GM23338 (cell line): ENCODE measurements at places on chromosomes 7 and 10. TPM values are rescaled to one million over a fixed set of nuclear protein-coding genes. Genes with fewer than 3 reads are reported as not detected.

The YWHAG gene
- 82.2 and 97.0 TPM in 2 replicates for polyA plus RNA-seq

GRCh38 chr7:6433784-6434615, 13.8 kb downstream of the DAGLB start:
- no peak for DNase-seq
- H3K27me3 ChIP-seq, result no peaks in the 10 kb centered on the region
- no peak overlapping the region for H3K4me3 ChIP-seq
- H3K4me1 ChIP-seq, result peaks cover 5% of the 10 kb centered on the region; the same call in 1 of the 2 replicates
- H3K27ac ChIP-seq, result no peak overlapping the region

- H3K27me3 ChIP-seq, result no peaks in the 10 kb centered on the region
- H3K36me3 ChIP-seq, result no peaks in the 10 kb centered on the region
- H3K4me1 ChIP-seq, result no peaks in the 10 kb centered on the region
- no peak overlapping the region for H3K27ac ChIP-seq
These were observed 60.8 kb upstream of the NAMPT start for GRCh38 chr7:106345421-106346166.

DNA sequence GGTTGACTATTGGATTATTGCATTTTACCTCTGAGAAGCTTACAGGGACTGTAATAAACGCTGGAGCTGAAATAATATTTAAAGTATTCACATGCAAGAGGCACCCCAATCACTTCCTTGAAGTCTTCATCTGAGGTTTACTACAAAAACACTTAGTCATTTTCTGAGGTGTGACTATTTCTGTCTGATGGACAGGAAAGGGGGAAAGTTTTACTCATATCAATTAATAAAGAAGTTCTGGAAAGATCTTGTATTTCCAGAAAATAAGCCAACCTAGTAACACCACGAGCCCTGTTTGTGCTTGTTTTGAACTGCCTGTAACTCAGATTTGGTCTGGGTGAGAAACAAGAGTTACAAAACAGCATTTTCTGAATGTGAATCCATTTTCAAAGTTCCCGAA, 63.9 kb upstream of the PRKCQ start:
- no peaks in the 10 kb centered on the region for H3K27me3 ChIP-seq
- no peak overlapping the region for H3K27ac ChIP-seq
- no peak overlapping the region for H3K4me3 ChIP-seq
- peaks cover 12% of the 10 kb centered on the region for H3K4me1 ChIP-seq
- no peaks in the 10 kb centered on the region for H3K36me3 ChIP-seq
- DNase-seq, result no peak

The SYPL1 gene
- polyA plus RNA-seq, result 39.0 and 39.3 TPM in 2 replicates

- H3K4me1 ChIP-seq, result no peaks in the 10 kb centered on the region
- no peak overlapping the region for H3K4me3 ChIP-seq
- DNase-seq, result peak; percentile 60
These were observed 49.6 kb upstream of the GPR158 start for GRCh38 chr10:25125201-25125611.

- H3K4me1 ChIP-seq, result peaks cover 4% of the 10 kb centered on the region
- no peak for DNase-seq
- H3K4me3 ChIP-seq, result no peak overlapping the region
- no peak overlapping the region for H3K27ac ChIP-seq
- no peaks in the 10 kb centered on the region for H3K27me3 ChIP-seq
These were observed 215.7 kb downstream of the SNX10 start for GRCh38 chr7:26507108-26507987.

The POLR1F gene
- polyA plus RNA-seq, result 89.3 and 99.9 TPM in 2 replicates

- no peak for DNase-seq
- H3K4me1 ChIP-seq, result peaks cover 6% of the 10 kb centered on the region; the same call in 1 of the 2 replicates
- no peaks in the 10 kb centered on the region for H3K27me3 ChIP-seq
- no peak overlapping the region for H3K4me3 ChIP-seq
These were observed 401.1 kb upstream of the NFE2L3 start for GRCh38 chr7:25750744-25751508.

The ADAMTS14 gene
- 1.5 and 1.9 TPM in 2 replicates for polyA plus RNA-seq

GRCh38 chr10:33660329-33660728, 325.9 kb upstream of the NRP1 start:
- H3K36me3 ChIP-seq, result no peaks in the 10 kb centered on the region; the same call in 1 of the 2 replicates
- H3K4me1 ChIP-seq, result peaks cover 23% of the 10 kb centered on the region
- no peaks in the 10 kb centered on the region for H3K27me3 ChIP-seq
- DNase-seq, result peak; percentile 40

- no peaks in the 10 kb centered on the region for H3K27me3 ChIP-seq
- DNase-seq, result peak; percentile 60
- H3K4me3 ChIP-seq, result no peak overlapping the region
- no peaks in the 10 kb centered on the region for H3K36me3 ChIP-seq
These were observed 17.0 kb upstream of the ECHDC3 start for GRCh38 chr10:11724938-11725776.

GRCh38 chr7:461453-462172, 58.0 kb downstream of the PDGFA start:
- no peaks in the 10 kb centered on the region for H3K4me1 ChIP-seq
- no peak overlapping the region for H3K27ac ChIP-seq
- H3K36me3 ChIP-seq, result no peaks in the 10 kb centered on the region
- H3K4me3 ChIP-seq, result no peak overlapping the region
- H3K27me3 ChIP-seq, result no peaks in the 10 kb centered on the region

DNA sequence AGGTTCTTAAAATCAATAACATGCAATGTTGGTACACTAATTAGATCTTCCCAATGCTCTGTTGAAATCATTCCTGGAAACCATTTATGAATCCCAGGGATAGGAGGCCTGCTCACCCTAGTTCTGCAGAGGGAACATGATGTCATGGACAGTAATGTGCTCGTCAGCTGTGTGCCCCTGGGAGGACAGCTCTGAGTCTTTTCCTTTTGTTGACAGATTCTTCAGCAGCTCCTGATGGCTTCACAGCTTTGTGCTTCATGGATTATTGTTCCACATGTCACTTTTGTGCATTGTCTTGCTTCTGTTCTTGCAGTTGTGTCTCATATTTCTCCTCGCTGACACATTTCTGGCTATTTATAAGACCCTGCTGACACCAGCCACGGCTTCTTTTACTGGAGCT, 367.5 kb downstream of the CCSER2 start:
- no peaks in the 10 kb centered on the region for H3K36me3 ChIP-seq
- H3K4me3 ChIP-seq, result no peak overlapping the region
- H3K27me3 ChIP-seq, result no peaks in the 10 kb centered on the region

GRCh38 chr7:28077616-28078015, 103.0 kb downstream of the JAZF1 start:
- no peak overlapping the region for H3K4me3 ChIP-seq
- no peaks in the 10 kb centered on the region for H3K27me3 ChIP-seq
- H3K36me3 ChIP-seq, result no peaks in the 10 kb centered on the region

DNA sequence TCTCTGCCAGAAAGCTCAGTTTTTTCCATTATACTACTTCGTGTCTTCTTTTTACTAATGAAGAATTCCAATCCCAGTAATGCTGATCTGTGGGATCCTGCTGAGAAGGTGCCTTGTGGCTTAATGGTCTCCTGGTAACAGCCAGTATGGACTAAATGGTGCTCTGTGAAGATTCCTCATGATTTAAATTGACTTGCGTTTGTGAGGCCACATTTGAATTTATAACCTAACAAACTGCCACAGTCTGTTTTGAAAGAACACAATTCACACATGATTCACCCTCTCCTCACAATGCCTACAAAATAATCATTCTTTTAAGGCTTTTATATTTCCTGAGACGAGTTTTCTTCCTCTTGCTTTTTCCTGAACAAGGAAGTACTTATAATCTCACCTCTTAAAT, 140.0 kb downstream of the MBL2 start:
- H3K4me1 ChIP-seq, result no peaks in the 10 kb centered on the region
- no peaks in the 10 kb centered on the region for H3K36me3 ChIP-seq
- no peak overlapping the region for H3K4me3 ChIP-seq
- H3K27me3 ChIP-seq, result no peaks in the 10 kb centered on the region

The FHIP2A gene
- 6.1 and 6.7 TPM in 2 replicates for polyA plus RNA-seq

DNA sequence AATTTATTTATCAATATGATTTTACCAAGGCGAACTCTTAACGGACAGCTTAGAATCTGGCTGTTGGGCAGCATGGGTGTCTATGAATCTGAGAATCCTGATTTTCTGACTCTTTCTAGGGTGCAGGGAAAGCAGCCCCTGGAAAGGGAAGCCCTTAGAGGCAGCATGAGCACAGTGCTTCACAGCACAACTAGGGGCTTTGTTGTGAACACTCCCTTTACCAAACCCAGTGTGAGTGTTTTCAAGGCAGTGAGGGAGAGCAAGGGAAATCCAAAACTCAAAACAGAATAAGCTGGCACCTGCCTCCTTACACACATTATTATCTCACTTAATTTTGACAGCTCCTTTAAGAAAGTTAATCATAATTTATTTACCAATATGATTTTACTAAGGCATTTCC, 116.3 kb upstream of the CSTF2T start:
- H3K27ac ChIP-seq, result no peak overlapping the region
- DNase-seq, result peak; percentile 47
- no peaks in the 10 kb centered on the region for H3K36me3 ChIP-seq
- peaks cover 12% of the 10 kb centered on the region for H3K4me1 ChIP-seq
- no peaks in the 10 kb centered on the region for H3K27me3 ChIP-seq

The CCNY gene
- polyA plus RNA-seq, result 14.2 and 17.4 TPM in 2 replicates
